ENCODE measurements at places on chromosomes 5 and 9. TPM values are rescaled to one million over a fixed set of nuclear protein-coding genes. Genes with fewer than 3 reads are reported as not detected.

The HK3 gene
- not detected for total RNA-seq

The PAPPA gene
- total RNA-seq = 23.5 TPM

The SPINK4 gene
- not detected for total RNA-seq

The LPCAT1 gene
- 67.7 TPM for total RNA-seq

The CSF2 gene
- total RNA-seq = 0.89 TPM

Measured in uterine smooth muscle cell (primary cell).